Bronchial smooth muscle cell (primary cell): ENCODE measurements at places on chromosomes 12 and 14. TPM values are rescaled to one million over a fixed set of nuclear protein-coding genes. Genes with fewer than 3 reads are reported as not detected.

C12orf54 gene
- not detected in 2 replicates for total RNA-seq

DPPA3 gene
- not detected in 2 replicates for total RNA-seq

CLEC4C gene
- not detected in 2 replicates for total RNA-seq

CABP1 gene
- total RNA-seq: 0.16 and 0.17 TPM in 2 replicates

CCDC196 gene
- total RNA-seq: not detected in 2 replicates

SLC38A1 gene
- total RNA-seq: 20.0 and 30.2 TPM in 2 replicates

SOX5 gene
- 6.2 and 7.7 TPM in 2 replicates for total RNA-seq

RNF212B gene
- total RNA-seq: not detected in 2 replicates

DLGAP5 gene
- 1.3 and 5.4 TPM in 2 replicates for total RNA-seq

RAD51AP1 gene
- total RNA-seq: 0.43 and 1.6 TPM in 2 replicates

SYNE3 gene
- 18.4 and 27.7 TPM in 2 replicates for total RNA-seq

HSPB8 gene
- total RNA-seq: 9.8 and 10.6 TPM in 2 replicates

TAS2R7 gene
- not detected in 2 replicates for total RNA-seq

DPY19L2 gene
- 0.63 and 4.8 TPM in 2 replicates for total RNA-seq

SMCO2 gene
- total RNA-seq: 0.09 TPM in 1 of 2 replicates, not detected in the other

SRSF9 gene
- 185 and 240 TPM in 2 replicates for total RNA-seq

ZC2HC1C gene
- total RNA-seq: 1.4 and 1.5 TPM in 2 replicates

PCED1B gene
- under 0.01 TPM in 1 of 2 replicates, not detected in the other for total RNA-seq

USP44 gene
- 10.0 and 11.8 TPM in 2 replicates for total RNA-seq

ANKRD33 gene
- 0.09 and 0.16 TPM in 2 replicates for total RNA-seq

AQP2 gene
- total RNA-seq: not detected in 2 replicates

COA8 gene
- total RNA-seq: 7.1 and 17.5 TPM in 2 replicates

NFE2 gene
- total RNA-seq: 0.17 and 0.95 TPM in 2 replicates

FOXN4 gene
- not detected in 2 replicates for total RNA-seq

LARP4 gene
- total RNA-seq: 18.9 and 25.5 TPM in 2 replicates

GZMH gene
- not detected in 2 replicates for total RNA-seq

GPRC5D gene
- total RNA-seq: not detected in 2 replicates

TMEM233 gene
- total RNA-seq: not detected in 2 replicates

CLEC1B gene
- total RNA-seq: not detected in 2 replicates

ADGRD1 gene
- 0.47 and 10.8 TPM in 2 replicates for total RNA-seq

RERGL gene
- total RNA-seq: not detected in 2 replicates

CTDSP2 gene
- total RNA-seq: 55.8 and 96.5 TPM in 2 replicates

LRIG3 gene
- 89.3 and 135 TPM in 2 replicates for total RNA-seq

KRT7 gene
- 2.7 and 4.7 TPM in 2 replicates for total RNA-seq

PSME1 gene
- total RNA-seq: 93.1 and 102 TPM in 2 replicates

LRR1 gene
- total RNA-seq: 8.4 and 11.3 TPM in 2 replicates

AKAP5 gene
- total RNA-seq: under 0.01 and 0.09 TPM in 2 replicates

TPH2 gene
- total RNA-seq: under 0.01 TPM in 2 replicates

JAG2 gene
- 2.4 and 2.7 TPM in 2 replicates for total RNA-seq

COX14 gene
- 56.2 and 62.7 TPM in 2 replicates for total RNA-seq

BCAT1 gene
- total RNA-seq: 61.8 and 63.3 TPM in 2 replicates

MYH7 gene
- not detected in 2 replicates for total RNA-seq

PPM1H gene
- total RNA-seq: 0.17 and 0.47 TPM in 2 replicates

MGST1 gene
- 37.1 and 38.0 TPM in 2 replicates for total RNA-seq

TTC7B gene
- total RNA-seq: 13.1 and 13.2 TPM in 2 replicates

FOXM1 gene
- 1.3 and 2.0 TPM in 2 replicates for total RNA-seq

BTBD6 gene
- total RNA-seq: 38.9 and 42.6 TPM in 2 replicates

RBP5 gene
- total RNA-seq: 0.09 TPM in 1 of 2 replicates, not detected in the other

FGF23 gene
- total RNA-seq: under 0.01 TPM in 1 of 2 replicates, not detected in the other

CIROP gene
- 1.3 and 4.6 TPM in 2 replicates for total RNA-seq
